ENCODE measurements at places on chromosomes 4 and X.

GRCh38 chrX:16033331-16033730 is 90.0 kb upstream of the GRPR start:
- DNase-seq: peak; percentile 39

DNA sequence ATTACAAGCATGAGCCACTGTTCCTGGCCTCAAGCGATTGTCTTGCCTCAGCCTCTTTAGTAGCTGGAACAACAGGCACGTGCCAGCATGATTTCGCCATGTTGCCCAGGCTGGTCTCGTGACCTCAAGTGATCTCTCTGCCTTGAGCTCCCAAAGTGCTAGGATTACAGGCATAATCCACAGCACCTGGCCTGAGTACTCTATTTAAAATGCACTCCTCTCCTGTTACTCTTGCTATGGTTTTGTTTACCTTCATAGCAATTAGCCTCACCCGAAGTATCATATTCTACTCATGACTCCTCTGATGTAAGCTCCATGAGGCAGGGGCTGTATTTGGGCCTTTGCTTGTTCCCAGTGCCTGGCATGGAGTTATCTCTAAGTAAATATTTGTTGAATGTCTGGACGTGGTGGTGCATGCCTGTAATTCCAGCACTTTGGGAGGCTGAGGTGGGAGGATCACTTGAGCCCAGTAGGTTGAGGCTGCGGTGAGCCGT is 92.5 kb upstream of the SLC34A2 start:
- DNase-seq: no peak

DNA sequence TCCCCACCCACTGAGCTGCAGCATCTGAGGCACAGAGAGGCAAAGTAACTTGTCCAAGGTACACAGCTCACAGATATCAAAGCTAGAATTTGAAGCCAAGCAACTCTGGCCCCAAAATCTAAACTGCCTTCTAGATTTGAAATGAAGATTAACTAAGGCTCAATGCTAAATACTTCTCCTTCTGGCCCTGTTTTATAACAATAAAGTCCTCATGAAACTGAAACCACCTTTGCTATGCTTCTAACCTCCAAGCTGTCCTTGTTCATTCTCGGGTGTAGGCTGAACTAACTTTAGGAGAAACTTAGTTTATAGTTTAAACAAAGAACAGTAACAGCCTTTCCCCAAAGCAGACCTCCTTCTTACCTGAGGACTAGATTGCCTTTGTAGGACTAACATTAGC is 93.6 kb downstream of the DCTD start:
- no peak for DNase-seq

GRCh38 chr4:36290641-36291040 is 9.2 kb downstream of the DTHD1 start:
- no peak for DNase-seq

- peak; percentile 43 for DNase-seq
These were observed 125.3 kb upstream of the CLNK start for GRCh38 chr4:10809905-10810304.

- DNase-seq: no peak
These were observed 18.6 kb upstream of the FRMD7 start for GRCh38 chrX:132146456-132146855.

DNA sequence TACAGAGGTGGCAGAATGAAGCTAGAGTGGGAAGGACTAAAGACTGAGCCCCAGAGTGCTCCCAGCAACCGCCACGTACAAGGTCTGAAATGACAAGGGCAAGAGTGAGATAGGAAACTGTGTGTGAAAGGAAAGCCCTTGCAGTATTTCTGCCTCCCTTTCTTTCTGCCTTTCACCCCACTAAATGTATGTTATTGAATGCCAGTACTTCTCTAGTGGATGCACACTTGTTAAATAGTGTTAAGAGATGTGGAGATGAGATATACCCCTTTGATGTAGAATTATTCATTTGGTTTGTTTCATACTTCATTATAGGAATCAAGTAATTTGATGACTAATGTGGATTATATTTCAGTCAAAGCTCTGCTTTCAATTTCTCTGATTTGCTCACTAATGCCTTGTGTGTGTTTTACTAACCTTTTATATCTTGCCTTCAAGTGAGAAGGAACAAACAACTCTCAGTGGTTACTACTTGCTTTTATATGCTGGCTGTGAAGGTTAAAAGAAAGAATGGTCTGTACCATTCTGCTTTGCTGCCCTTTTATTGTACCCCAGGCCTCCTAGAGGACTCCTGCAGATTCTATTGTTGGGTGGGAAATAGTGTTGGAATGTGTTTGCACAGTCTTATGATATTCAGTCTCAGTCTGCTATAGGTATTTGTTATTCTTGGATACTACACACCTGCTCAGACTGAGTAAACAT is 8.0 kb upstream of the ANXA3 start:
- DNase-seq: peak; percentile 32

DNA sequence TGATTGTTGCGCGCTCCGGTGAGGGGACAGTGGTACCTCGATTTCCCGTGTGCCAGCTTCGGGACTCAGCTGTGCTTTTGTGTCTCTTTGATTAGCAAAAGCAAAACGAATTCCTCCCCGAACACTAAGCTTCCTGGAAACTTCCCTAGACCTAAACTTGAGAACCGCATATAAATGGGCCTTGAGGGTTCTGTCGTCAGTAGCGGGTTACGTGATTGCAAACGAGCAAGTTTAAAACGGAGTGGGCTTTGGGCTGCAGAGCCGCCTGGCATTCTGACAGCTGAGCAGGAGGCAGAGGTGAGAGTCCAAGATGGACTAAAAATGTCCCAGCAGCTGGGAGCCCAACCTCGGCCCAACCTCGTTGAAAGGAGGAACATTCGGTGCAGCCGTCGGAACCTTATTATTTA is 1.2 kb upstream of the TAPT1 start:
- DNase-seq: peak; percentile 49
